GDM1 (cell line): ENCODE measurements at places on chromosomes 12 and 14.

DNA sequence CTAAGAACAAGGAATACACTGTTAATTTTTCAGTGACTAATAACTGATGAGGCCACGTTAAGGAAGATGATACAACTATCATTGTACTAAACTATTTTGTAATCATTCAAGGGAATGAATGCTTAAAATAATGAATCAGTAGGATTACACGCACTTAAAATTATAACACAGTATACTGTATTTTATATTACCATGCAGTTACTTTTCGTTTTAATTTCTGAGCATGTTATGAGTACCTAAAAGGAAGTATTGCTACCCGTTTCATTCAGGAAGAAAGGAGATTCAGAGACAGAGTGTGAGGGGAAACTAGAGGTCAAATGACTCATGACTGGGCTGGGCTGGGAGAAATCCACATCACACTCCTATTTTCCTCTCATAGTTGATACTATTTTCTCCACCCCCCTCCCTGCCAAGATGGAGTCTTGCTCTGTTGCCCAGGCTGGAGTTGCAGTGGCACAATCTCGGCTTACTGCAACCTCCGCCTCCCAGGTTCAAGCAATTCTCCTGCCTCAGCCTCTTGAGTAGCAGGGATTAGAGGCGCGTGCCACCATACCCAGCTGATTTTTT lies 202.0 kb downstream of the PPM1H start:
- DNase-seq, result no peak

DNA sequence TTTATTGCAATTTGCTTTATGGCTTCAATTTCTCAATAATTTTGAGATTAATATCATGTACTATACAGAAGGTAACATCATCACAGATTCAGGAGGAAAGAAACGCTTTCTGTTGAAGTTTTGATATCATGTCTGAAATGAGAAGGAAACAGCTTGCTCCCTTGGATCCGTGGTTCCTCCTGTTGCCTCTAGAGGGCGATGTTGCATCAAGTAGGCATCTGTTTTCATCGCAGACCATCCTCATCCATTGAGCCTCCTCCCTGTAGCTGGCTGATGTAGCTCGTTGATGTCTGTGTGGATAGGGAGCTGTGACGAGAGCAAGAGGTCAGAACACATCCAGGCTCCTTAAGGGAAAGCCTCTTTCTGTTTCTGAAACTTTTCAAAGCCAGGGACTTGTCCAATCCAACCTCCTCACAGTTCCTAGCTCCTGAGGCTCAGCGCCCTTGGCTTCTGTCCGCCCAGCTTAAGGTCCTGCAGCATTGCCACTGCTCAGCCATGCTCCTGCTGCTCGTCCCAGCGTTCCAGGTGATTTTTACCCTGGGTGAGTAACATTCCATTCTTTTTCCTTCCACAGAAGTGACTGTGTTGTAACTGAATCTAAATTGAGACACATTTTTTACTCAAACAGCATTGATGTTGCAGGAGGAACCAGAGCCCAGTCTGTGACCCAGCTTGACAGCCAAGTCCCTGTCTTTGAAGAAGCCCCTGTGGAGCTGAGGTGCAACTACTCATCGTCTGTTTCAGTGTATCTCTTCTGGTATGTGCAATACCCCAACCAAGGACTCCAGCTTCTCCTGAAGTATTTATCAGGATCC lies 304.8 kb upstream of the OR4E1 start:
- DNase-seq, result peak; percentile 62

DNA sequence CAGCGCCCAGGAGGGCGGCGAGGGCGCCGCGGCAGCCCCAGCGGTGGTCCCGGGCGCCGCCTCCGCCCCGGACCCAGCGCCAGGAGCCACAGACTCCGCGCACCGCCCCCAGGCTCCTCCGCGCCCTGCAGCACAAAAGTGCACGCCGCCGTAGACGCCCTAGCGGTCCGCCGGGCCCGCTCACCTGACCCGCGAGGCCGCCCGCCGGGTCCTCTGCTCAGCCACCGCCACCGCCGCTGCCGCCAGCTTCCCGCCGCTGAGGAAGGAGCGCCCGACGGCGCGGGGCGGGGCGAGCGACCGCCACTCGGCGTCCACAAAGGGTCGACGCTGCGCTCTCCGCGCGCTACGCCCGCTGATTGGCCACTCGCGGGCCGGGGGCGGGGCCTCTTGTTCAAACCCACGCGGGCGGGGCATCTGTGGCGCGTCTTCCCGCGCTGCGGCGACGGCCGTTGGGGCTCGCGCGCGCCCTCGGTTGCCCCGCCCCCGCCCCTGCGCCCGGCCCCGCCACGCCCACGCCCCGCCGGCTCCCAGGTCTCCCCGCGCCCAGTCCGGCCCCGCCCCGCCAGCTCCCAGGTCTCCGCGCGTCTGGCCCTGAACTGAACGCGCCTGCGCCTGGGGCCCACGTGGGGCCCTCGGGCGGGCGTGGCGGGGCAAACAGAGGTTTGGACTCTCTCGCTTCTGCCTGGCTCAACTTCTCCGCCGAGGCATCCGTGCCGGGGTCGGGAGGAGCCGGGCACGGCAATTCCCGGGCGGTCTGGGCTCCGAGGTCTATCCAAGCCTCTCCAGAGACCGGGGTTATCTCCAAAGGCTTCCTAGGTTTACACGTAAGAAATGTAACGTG lies at the start of gene CDCA4:
Gene CDCA4 (minus strand): TSS at position 269 of the 841 bp plus-strand sequence. CDS start 9,154 bp downstream, outside the sequence.
- DNase-seq, result peak; percentile 96

DNA sequence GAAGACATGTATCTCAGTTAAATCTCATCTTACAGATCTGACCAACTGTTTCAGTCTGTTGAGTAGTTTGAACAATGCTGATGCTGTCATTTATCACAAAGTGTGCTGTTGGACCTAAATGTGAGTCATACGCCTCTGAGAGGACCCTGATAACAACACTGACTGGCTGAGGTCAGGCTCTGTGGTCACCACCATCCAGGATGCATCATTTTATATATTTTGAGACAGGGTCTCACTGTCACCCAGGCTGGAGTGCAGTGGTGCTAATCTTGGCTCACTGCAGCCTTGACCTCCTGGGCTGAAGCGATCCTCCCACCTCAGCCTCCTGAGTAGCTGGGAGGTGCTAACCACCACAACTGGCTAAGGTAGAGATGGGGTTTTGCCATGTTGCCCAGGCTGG lies 181.0 kb upstream of the RGS6 start:
- no peak for DNase-seq

- no peak for DNase-seq
These were observed 12.2 kb upstream of the RHOJ start for GRCh38 chr14:63192085-63192484.

GRCh38 chr14:95774265-95775160 lies 60.6 kb upstream of the TCL1A start:
- no peak for DNase-seq

- no peak for DNase-seq
These were observed 26.0 kb upstream of the GLIPR1L2 start for GRCh38 chr12:75364919-75365318.

GRCh38 chr12:110304061-110304551 lies 23.1 kb downstream of the ATP2A2 start:
- no peak for DNase-seq

GRCh38 chr12:126770188-126770587 lies 1496.8 kb upstream of the TMEM132C start:
- no peak for DNase-seq

DNA sequence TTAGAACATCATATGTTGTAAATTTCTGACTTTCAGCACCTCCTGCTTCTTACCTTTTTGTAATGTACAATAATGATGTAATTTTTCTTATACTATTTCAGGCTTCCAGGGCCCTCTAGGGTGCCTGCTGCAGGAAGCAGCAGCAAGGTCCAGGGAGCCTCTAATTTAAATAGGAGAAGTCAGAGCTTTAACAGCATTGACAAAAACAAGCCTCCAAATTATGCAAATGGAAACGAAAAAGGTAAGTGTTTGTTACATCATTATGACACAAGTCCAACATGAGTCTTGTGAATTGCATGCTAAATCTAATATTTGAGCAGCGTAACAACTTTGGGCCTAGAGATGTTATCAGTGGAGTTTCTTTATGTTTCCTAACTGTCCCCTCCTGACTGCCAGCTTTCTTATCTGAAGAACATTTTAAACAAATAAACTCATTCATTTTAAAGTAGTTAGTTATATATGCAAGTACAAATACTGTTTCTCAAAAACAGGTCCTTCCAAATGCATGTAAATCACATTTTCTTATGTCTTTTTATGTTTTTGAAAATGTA lies 167.6 kb downstream of the NAV3 start:
- no peak for DNase-seq

GRCh38 chr12:51210690-51211395 lies 7.0 kb downstream of the POU6F1 start:
- DNase-seq, result no peak

GRCh38 chr12:68538726-68539614 lies 71.7 kb upstream of the RAP1B start:
- peak; percentile 74 for DNase-seq

DNA sequence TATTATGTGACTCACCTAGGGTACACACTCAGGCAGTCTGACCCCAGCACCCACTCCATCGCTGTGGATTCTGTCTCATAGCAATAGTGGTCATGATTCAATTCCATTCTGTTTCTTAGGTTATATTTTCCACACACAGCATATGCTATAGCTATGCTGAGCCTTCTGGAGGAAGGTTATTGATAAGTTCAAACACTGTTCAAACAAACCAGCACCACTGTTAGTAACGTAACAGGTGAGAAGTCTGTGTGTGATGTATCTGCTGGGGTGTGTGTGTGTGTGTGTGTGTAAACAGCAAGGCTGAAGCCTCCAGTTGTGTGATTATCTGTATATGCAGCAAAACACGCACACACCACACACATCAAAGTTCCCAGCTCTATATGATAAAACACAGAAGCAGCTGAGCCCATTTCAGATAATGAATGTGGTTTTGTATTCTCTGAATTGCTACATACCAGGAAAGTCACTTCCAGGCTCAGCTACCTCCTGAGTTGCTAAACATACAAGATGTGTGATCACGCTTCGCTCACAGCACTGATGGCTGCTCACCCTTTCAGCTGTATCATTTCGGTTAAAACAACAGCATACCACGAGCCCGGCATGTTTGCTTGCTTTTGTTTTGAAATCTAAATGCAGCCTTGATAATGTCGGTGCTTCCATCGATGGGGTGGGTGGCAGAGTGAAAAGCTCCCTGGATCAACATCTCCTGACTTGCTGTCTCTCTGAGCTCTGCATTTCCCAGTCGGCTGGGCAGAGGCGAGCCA lies 6.8 kb upstream of the SYNE3 start:
- DNase-seq, result no peak

DNA sequence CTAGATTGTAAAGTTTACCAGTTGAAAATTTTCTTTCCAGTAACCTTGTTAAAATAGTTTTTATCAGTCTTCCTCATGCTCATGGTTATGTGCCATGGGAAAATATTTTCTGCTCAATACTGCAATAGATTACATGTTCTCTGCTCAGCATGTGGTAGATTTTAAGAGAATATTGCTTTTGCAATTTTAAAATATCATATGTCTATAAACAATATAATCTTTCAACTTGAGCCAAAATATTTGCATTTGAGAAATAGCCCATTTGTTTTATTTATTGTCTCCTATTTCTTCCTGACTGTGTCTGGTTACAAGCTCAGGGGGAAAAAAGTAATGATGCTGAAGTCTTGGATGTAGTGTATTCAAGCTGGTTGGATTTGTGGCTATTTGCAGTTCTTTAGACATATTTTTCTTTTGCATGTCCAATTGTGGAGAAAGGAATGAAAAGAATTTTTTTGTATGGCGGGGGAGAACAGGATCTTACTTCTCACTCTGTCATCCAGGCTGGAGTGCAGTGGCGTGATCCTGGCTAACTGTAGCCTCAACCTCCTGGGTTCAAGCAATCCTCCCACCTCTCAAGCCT lies 342.6 kb upstream of the NAV3 start:
- no peak for DNase-seq

GRCh38 chr14:22084393-22085281 lies 411.0 kb upstream of the OR4E1 start:
- peak; percentile 23 for DNase-seq

- no peak for DNase-seq
These were observed 101.2 kb downstream of the EEA1 start for GRCh38 chr12:92827836-92828431.

DNA sequence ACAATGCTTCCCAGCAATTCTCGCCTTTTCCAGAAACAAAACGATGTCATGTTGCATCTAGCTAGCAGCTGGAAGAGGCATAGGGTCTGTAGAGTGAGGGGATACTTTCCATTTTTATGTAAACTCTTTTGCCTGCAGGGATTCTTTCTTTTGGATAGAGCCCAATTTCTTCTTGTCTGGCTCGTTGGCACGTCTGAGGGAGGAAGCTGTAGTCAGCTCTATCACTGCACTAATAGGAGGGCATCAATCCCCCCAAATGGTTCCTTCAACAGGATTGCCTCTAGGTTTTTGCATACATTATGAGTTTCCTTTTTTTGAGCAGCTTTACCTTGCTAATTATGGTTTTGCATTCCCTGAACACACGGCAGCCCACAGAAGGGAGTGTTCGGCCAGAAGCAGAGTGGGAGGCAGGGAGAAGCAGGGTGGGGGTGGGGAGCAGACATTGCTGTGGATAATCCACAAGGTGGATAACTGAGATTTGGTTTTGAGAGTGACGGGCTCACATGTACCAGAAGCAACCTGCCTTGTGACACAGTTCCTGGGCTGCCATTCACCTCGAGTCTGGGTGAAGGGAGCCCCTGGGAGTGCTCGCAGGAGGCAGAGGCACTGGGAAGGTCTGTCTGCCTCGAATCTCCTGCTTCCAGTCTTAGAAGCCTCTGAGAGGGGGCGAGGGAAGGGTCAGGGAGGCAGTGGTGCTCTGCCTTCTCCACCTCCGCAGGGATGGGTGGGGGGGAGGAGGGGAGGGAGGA lies 24.5 kb downstream of the LRTM2 start:
- no peak for DNase-seq

- DNase-seq, result no peak
These were observed 80.9 kb downstream of the DENND5B start for GRCh38 chr12:31510034-31510433.

- DNase-seq, result no peak
These were observed 40.5 kb upstream of the EID3 start for GRCh38 chr12:104263026-104263425.

DNA sequence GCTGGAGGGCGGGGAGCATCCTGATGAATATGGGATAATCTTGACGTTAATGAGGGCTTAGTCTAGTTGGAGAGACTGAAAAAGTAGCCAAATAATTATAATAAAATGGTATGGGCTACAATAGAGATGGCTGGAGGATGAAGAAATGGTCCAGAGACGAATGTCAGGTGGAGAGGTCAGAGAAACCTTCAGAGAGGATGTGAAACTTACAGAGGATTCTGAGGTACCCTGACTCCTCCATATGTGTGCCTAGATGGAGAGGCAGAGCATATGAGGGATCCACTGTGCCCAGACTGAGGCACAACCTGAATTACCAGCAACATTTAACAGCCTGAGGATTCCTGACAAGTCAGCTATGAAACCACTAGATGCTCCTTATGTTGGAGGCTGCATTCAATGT lies 417.0 kb downstream of the ATP23 start:
- DNase-seq, result no peak

DNA sequence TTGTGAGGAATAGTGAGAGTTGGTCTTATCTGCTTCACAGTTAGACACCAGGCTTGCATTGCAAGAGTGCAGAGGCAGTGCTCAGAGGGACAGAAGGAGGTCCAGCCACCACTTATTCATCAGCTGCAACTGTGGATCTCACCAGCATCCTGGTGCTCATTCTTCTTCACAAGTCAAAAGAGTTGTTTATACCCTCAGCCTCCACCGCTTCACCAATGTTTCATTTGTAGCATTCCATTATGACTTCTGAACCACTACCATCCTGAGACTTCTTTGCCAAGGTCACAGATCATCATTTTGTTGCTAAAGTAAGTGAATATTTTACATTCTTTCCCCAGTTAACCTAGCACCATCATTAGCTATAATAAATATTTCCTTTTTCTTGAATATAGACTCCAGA lies 230.5 kb upstream of the KITLG start:
- no peak for DNase-seq
